NCI-H2171 treated with DMSO at 0.1 percent for 48 hours (cell line): ENCODE measurements at places on chromosomes 11 and 22.
A peak's percentile ranks its signal among the peaks of the same experiment; 100 is the strongest.

DNA sequence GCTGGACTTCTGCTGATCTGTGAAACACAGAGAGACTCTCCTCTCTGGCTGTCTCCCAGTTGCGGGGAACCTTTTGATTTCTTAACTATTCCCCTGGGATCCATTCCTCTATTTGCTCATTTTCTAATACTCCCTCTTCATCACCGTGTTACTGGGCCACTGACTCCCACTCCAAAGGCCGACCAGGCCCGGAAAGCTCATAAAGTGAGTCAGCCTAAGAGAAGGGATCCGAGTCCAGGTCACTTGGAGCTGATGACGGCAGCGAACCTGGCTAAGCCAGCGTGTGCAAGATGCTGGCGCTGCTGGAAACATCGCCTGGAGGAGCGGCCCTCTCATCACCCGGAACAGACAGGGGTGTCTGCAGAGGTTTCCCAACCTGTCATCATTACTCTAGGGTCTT lies 112.8 kb downstream of the FBXO7 start:
- DNase-seq = no peak

DNA sequence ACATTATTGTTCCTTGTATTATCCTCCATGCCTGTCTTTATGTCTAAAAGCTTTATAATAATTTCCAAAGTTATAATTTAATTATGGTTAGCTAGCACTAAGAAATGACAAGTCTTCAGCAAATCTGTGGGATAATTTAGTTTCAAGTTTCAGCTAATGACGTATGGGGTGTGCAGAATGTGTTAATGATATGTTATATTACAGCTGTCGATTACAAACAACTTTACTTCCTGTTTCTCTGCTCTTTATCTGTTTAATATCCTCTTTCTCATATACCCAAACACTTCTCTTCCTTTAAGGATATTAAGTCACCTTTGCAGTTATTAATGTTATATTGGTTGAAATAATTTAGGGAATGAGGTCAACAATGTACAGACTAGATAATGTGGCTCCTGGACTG lies 161.8 kb downstream of the CASP12 start:
- no peak for DNase-seq

GRCh38 chr11:120642196-120642894 lies 130.8 kb downstream of the GRIK4 start:
- no peak for DNase-seq

GRCh38 chr22:50105208-50106100 lies 15.6 kb downstream of the MOV10L1 start:
- peak; percentile 33 for DNase-seq
